ENCODE measurements at places on chromosomes 5 and 9.

DNA sequence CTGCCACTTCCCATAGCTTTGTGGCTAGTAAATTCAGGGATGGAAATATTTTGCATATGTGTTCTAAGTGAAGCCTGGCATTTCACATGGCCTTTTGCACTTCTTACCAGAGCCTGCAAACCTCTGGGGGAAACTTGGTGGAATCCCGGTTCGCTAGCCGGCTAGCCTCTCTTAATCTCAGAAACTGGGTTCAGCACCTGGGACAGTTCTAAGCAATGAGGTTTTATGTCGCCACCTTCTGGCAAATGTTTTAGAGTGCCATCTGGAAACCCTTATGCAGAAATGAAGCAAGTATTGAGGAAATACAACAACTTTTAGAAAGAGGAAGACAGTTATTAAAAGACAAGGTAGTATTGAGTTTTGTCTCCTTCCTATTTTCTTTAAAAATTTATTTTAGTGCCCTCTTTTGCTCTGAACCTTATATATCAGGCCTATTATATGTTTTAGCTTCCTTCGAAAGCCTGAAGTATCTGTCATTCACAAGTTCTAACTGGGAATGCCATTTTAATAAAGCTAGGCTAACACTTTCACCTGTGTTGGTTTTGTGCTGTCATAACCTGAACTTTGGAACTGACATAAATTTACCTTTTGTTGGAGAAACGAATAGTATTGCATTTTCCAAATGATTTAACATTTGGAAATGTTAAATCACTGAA, 963 bp upstream of the HTR1A start:
- peak; percentile 36 for DNase-seq

GRCh38 chr9:91101611-91102168, 260.0 kb downstream of the AUH start:
- peak; percentile 82 for DNase-seq

- no peak for DNase-seq
Measured at GRCh38 chr5:107743373-107744000, 72.8 kb upstream of the EFNA5 start.

GRCh38 chr5:168961681-168962080, 339.3 kb downstream of the SLIT3 start:
- DNase-seq, result no peak

DNA sequence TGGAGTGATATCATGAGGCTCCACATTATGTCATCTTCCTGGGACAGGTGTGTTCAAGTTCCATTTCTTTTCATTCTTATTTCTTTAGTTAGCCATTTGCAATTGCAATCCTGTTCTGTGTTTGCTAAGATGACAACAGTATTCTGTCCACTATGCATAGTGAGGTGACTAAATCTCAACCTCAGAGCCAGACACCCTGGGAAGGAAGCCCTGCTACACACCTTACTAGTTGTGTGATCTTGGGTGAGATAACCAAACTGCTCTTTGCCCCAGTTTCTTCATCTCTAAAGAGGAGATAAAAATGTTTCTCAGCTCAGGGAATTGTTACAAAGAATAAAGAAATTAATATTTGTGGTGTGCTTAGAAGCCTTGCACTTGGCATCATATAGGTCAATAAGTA, 215.1 kb upstream of the RPS23 start:
- DNase-seq, result no peak

DNA sequence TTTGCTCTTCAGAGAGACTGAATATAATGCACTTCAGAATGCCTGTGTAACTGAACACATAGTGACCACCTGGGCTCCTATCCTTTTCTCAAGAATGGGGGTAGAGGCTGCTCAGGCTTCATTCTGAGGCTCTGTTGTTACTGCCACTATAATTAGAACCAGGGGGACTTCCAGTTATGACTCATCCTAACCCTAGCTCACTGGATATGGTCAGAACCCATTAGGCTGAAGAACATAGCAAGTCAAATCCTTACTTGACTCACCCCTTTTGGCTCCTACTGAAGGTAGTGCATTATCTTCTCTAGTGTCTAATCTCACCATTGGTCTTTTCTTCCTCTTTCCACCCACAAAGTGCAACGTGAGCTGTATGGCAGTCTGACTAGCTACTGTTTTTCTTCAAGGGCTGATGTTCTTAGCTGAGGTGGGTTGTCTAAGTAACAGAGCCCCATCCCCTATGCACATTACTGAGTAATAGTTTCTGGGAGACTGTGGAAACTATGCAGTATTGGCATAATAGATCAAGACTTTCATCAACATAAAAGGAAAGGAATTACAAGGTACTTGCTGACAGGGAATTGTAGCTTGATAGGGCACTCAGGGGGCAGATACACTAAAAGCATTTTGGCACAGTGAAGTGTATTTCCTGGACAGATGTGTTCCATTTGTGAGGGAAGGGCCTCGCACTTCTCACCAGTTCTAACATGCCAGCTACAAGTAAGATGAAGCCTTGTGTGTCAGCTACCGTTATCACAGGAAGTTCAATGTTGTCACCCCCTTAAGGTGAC, 431.0 kb upstream of the MEF2C start:
- DNase-seq, result peak; percentile 20

- DNase-seq, result no peak
Measured at GRCh38 chr5:69184621-69185020, 4.8 kb upstream of the CENPH start.

DNA sequence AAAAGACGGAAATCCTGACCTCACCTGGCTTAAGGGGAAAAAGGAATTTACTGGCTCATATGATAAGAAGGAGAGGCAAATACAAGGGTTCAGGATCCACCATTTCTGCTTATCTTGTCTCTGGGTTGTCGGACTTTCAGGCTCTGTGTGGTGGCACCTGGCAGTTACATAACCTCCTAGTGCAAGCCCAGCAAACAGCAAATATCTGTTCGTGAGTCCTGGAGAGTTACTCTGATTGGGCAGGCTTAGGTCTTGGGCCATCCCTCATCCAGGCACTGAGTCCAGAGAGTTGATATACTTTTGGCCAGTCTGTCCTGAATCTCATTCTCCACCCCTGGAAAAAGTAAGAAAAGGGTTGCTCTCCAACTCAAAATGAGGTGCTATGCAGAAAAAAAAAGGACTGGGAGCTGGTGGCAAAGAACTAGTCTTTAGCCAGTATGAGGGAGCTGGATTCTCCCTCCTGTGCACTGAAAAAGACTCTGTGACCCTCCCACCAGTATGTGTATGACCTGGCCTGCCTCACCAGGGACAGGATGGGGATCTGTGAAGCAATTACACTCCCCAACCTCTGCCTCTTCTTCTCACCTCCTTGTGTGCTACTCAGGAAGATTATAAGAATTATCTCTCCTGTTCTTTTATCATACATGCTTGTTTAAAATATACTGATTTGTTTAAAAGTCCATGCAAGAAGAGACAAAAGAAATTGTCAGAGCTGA, 282.9 kb downstream of the ARHGAP26 start:
- DNase-seq, result no peak

GRCh38 chr5:163436515-163436914, 880 bp upstream of the CCNG1 start:
- no peak for DNase-seq

DNA sequence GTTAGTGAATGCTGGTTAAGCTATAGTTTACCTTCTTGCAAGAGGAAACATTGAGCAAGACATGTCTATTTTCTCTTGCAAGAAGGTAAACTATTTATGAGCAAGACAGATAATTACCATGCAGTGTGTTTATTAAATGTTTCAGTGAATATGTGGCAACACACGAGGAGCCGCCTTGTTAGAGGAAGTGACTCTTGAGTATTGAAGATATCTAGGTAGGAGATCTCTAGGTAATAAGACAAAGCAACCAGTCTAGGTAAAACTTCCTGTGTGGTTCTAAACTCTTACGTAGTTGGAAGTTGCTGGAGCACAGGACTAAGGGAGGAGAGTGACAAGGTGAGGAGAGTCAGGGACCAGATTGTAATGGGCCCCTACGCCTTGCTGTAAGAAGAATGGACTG, 16.8 kb downstream of the SKP2 start:
- no peak for DNase-seq

DNA sequence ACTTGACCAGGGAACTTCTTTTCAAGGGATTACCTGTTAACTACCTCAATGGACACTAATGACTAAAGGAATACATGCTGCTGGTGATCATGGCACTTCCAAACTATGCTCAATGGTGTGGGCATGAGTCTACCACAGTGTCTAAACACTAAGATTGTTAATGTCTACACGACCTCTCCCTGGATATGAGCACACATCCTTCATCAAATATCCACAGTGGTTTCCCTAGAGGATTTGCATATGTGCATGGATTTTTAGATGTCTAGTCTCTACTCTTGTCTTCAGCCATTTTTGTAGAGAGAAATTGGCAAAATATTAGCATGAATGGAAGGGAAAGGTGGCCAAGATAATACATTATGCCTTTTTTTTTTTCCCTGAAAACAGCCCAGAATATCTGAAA, 113.3 kb upstream of the CCDC152 start:
- no peak for DNase-seq

DNA sequence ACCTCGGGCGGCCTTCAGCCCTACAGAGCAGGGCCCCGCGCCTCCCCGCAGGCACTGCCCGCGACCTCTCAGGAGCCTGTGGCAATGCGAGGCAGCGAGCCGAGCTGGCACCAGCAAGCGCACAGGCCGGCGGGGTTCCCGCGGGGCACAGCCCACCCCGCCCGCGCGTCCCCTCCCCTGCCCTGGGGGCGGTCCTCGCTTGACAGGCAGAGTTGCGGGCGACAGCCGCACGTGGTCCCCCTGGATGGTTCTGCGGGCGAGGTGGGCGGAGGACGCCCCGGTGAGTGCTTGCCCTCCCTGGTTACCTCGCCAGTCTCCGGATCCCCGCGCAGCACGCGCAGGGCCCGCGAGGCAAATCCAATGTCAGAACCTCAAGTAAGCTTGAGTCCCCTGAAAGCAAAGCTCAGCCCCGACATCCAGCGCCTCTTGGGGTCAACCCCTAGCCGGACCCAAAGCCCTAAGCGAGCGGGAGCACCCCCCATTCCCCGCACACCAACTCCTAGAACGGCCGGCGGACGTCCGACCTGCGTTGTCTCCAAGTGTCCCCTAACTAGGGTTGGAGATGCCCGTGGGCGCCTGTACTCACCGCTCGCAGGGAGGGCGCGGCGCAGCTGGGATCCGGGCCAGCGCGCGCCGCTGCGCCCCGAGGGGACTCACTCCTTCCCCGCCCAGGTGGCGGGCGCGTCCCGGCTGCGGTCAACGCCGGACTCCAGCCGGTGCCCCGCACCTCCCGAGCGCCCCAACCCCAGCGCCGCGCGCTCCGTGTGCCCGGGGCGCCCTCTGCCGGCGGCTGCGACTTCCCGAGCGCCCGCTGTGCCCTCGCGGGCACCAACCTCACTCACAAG, at the start of gene DRD1:
TSS of gene DRD1 (minus strand) at position 123 of the 845 bp plus-strand sequence. CDS start 1,083 bp downstream, outside the sequence.
- DNase-seq, result peak; percentile 76

DNA sequence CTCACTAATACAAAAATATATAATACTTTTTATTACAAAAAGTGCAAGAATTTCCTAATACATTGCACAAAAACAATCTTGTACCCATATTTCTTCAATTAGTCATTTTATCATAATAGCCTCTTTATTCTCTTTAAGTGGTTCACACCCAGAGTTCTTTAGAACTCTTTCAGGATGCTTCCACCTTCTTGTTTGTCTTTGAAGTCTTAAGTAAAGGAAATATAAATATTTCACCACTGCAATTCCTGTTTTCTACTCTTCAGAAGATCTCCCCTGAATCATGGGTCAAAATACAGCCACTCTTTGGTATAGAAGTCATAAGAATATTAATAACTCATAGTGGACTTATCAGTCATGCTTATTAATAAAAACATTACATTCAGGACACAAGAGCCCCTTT, 293.0 kb downstream of the ATPSCKMT start:
- no peak for DNase-seq

Data from stimulated activated naive CD8-positive, alpha-beta T cell treated with anti-CD3 and anti-CD28 coated beads, Interleukin-15, Interleukin-2, amounts not matched to agents 100 U/mL and 50 U/mL, for 24 hours (primary cell).